ENCODE measurements at places on chromosomes 1 and 21.

DNA sequence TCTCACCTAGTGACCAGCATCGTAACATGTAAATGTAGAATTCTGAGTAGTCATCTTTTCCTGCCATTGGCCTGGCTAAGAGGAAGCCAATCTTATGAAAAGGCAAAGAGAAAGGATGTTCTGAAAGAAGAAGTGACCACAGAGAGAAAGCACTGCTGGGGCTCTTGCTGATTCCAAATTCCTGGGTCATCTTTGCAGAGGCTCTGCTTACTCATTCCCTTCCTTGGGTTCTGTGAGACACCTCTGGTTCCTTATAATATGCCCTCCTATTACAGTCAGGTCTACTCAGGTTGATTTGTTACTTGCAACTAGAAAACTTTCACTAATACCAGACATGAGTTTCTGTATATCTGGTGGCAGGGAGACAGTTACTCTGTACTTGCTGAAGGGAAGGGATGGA is 198.8 kb upstream of the C8B start:
- DNase-seq, result no peak

GRCh38 chr1:2587071-2587859 is 688 bp downstream of the PRXL2B start:
- DNase-seq, result no peak

- DNase-seq, result no peak
These were observed 1109.8 kb upstream of the B3GALT2 start for GRCh38 chr1:194296201-194296600.

DNA sequence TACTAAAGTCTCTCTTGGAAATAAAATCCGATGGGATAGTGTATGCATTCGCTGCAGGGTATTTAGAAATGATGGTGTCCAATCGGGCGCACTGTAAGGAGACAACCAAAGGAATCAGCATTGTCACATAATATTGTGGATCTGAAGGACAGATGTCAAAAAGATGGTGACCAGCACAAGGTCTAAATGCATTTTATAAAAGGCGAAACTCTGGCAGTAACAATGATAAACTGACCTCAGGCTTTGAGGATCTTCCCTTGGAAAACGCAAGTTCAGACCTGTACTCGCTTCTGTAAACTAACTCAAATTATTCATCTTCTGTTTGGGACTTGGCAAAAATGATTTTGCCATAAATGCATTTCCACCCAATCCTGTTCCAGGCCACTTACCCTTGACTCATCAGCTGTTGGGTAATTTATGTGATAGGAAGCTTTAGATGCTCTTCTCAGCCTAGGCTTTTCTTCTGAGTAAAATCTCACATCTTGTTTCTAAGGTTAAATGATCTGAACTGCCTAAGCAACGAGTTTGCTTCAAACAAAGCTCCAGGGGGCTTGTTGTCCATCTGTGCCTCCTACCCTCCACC is 33.8 kb downstream of the STPG1 start:
- no peak for DNase-seq

DNA sequence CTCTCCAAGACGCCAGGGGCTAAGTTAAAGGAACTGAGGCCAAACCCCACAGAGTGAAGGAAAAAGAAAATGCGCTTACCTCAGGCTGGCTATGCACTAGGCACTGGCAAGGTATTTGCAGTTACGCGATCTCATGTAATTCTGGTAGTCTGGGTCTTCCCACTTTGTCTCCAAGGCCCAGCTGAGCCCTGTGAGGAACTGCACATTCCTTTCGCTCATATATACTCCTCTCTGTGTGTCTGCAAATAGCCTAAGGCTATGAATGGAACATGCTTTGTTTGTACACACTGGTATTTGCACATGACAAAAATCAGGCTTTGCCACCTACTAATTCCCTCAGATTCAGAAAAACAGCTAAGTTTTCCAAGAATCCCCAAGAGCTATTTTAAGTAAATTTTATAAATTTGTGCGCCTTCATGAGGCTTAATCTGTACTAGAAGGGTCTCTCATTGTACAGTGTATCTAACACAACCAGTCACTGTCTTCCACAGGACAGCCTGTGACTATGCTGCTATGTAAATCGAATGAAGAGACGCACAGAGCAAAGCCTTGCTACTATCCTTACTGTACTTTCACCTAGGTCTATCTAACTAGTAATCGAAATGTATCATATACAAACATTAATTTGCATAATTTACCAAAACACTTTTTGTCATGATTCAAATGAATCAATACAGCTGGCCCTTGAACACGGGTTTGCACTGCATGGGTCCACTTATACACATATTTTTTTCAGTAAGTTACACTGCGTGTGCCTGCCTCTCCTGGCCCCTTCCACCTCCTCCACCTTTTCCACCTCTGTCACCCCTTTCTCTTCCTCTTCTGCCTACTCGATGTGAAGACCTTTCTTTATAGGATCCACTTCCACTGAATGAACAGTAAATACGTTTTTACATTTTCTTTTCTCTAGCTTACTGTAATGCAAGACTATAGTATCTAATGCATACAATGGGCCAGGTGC is 87.0 kb downstream of the SIPA1L2 start:
- no peak for DNase-seq

DNA sequence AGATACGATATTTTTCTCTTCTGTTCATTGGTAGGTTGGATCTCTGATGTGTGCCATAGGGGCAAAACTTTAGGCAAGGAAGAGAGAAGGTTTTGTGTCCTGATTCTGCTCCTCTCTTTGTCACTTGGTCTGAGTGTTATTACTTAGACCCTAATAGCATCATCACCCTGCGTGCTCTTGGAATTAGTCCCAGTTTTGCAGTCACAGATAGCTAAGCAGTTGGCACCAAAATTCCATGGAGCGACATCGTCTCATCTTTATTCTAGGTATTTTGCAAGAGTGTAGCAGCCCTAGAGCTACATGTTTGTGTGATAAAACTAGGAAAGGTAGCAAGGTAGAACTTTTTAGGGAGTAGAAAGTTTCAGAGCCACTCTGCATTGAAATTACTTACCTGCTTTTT is 23.8 kb downstream of the PIP5K1A start:
- DNase-seq, result no peak

GRCh38 chr1:241352401-241352800 is 4.6 kb downstream of the RGS7 start:
- DNase-seq, result no peak

DNA sequence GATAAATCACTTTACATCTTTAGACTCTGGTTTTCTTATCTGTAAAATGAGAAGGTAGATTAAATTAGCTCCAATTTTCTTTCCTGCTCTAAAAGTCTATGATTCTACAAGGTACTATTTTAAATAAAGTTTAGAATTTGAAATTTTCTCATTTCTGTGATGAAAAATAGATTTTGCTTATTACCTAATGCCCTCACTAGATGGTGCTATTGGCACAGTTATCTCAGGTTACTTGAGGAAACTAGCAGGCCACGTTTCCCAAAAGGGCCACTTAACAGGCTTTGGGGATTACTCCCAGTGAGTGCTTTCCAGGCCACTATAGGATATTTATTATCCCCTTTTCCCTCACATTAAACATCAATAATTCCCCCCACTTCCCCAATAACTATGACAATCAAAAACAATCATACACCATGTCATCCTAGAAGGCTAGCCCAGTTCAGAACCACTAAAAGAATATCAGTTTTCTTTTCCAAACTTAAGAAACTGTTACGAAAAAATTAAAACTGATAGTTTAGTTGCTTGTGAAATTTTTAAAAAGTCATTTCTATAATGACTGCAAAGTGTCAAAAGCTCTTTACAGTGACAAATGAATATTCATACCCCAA is 30.6 kb downstream of the OMA1 start:
- no peak for DNase-seq
